ENCODE measurements at places on chromosomes 16 and 17.
A peak's percentile ranks its signal among the peaks of the same experiment; 100 is the strongest.

- DNase-seq: no peak
These were observed 15.9 kb downstream of the KPNB1 start for GRCh38 chr17:47665655-47666054.

DNA sequence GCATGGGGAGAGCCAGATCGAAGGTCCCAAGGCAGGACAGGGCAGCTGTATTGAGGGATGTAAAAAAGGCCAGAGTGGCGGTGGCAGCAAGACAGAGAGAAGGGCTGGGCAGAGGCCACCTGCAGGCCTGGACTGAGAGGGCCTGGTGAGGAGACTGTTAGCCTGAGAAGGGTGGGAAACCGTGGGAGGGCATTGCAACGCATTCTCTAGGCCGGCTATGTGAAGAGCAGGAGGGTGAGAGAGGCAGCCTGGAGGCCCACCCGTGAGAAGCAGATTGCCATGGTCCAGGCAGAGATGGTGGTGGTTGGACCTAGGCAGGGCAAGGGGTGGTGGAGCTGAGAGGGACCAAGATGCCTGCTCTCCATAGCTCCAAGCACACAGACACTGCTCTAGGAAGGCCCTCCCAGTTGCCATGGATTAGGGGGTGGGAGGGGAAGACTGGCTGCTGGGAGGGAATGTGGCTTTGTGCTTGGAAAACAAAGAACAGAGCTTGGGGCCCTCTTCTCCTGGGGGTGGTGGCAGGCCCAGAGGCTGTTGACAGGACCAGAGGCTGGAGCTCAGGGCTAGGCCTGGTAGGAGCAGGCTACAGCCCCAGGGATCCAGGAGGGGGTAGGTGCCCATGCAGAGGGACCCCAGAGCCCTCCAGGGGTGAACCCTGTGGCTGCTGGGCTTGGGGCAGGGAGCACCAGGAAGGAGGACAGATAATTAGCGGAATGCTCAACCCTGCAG lies 12.4 kb upstream of the TCAP start:
- DNase-seq: peak; percentile 87

DNA sequence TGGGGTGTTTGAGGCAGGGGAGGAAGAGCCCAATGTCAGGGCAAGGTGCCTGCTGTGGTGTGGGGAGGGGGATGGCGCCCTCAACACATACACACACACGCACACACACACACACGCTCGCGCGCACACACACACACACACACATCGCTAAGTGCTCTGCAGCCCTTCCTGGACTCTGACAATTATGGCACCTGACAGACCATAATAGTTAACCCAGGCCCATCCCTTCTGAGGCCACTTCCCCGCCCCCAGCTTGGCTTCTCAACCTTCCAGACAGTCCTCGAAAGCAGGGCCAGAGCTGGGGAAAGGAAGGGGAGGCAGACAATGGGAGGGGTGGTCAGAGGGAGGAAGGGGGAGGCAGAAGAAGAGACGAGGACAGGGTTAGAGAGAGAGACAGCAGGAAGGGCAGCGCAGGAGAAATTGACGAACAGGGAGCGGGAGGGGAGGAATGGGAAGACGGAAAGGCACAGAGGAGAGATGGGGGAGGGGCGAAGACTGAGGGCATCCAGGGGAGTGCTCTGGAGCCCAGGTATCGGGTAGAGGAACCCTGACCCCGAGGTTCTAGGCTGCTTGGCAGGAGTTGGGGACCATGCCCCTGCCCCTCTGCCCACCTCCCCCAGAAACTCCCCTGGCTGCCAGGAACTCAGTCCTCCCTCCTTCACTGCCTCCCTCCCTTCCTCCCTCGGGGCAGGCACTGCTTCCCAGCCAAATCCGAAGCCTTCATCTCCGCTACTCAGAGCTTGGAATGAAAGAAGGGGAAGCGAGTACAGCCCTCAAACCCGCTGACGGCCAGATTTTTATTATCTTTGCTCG lies 4.0 kb downstream of the SRCIN1 start:
- peak; percentile 80 for DNase-seq

DNA sequence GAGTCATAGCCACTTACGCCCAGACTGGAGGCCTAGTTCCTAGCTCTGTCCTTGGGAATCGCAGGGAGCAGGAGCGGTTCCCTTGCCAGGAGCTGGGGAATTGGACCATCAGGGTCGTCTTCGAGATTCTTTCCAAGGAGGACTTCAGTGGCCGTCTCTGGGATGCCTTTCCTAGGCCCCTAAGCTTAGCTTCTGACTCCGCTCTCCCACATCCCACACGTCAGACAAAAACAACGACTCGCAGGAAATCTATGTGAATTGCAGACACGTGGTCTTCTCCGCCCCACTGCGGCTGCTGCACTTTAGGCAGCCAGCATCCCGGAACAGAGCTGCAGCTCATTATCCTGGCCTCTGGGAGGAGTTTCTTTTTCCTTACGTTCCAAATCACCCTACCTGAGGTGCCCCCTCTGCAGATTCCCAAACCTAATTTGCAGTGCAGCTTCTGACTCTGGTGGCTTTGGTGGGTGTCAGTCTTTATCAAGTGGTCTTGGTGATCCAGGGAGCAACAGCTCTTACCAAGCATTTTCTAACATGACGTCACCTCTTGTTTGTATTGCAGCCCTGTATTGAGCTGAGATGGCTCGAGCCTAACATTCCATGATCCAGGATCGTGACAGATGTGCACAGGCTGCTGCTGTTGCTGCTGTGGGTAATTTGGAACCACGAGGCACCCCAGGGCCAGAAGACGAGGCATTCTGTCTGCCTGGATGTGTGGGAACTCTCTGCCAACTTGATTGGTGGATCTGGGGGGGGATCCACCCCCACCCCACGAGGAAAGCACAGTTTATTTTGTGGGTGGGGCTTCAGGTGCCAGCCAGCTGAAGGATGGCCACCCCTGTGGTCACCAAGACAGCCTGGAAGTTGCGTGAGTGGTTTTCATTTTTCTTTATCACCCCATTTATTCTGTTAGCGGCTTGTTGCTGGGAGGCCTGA lies 1.1 kb downstream of the KATNB1 start:
- DNase-seq: no peak

GRCh38 chr17:65163990-65164495 lies 26.9 kb downstream of the RGS9 start:
- no peak for DNase-seq

DNA sequence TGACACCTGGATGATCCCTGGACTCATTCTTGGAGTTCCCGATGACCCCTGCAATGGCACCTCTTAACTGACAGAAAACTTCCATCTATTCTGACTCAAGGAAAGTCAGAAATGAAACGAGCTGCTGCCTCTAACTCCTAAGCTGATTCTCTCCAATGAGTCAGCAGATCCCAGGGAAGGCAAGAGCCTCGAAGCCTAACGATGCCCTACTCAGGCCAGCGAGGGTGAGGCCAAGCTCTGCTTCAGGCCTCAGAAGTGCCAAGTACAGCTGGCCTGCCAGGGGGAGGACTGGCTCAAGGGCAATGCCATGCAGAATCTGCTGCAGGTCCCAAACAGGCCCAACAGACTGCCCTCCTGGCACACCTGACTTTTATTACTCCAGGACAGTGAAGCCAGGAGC lies 36.3 kb downstream of the PLXDC1 start:
- DNase-seq: no peak

DNA sequence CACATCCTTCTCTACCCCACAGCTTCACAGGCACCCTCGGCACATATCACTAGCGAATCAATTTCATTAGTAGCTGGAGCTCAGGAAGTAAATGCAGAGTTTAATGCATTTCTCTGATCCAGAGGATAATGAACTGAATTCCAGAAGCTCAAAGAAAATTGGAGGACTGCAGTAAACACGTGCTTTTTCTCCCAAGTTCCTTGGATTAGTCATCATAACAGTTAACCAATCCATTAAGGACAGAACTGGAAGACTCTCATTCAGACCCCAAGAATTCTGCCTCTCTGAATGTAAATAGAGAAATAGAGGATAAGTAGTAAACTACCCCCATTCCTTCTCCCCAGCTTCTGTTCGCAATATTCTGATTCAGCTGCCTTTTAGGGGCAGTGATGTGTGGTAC lies 40.7 kb downstream of the DUSP14 start:
- DNase-seq: no peak

DNA sequence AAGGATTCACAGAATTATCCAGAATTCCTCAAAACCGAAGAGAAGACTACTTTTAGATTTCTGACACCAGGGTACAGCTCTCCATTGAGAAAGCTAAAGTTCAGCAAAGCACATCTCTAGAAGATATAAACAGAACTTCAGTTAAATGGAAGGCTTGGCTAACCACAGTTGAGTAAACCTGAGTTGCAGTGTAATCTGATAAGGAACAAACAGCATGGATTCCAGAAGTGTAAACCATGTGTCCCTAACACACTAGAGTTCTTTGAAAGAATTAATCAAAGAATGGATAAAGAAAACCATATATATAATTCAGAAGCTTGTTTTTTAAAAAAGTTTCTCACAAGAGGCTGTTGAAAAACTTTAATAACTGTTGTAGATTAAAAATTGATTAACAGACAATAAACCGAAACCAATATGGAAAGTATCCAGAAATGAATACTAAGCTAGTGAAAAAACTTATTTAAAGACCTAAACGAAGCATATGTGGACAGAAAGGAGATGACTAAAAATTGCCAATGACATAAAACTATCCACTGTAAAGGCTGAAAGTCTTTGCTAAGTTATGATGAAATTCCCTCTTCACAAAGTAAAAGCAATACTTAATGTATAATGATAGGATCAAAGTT lies 4.3 kb downstream of the RNF43 start:
- DNase-seq: no peak

GRCh38 chr16:69626256-69626655 lies 60.5 kb downstream of the NFAT5 start:
- no peak for DNase-seq

- no peak for DNase-seq
These were observed 257 bp downstream of the SNAI3 start for GRCh38 chr16:88686062-88686438.

GRCh38 chr16:55836158-55836611 lies 3.3 kb upstream of the CES1 start:
- no peak for DNase-seq

DNA sequence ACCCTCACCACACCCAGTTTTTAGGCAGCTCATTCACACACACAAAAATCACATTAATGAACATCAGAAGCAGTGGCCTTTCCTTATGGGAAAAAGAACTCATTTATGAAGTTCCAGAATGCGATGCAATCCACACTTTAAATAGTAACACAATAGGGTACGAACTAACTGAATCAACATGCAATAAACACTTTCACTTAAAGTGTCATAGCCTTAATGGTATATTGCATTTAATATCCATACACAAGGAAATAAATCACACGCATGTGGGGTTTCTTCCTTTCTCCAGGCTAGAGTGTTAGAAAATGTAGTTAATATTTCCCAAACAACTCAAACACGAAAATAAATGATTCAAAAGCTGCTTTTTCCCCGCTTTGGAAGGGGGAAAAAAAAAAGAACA lies 19.7 kb downstream of the ADCY9 start:
- DNase-seq: no peak

DNA sequence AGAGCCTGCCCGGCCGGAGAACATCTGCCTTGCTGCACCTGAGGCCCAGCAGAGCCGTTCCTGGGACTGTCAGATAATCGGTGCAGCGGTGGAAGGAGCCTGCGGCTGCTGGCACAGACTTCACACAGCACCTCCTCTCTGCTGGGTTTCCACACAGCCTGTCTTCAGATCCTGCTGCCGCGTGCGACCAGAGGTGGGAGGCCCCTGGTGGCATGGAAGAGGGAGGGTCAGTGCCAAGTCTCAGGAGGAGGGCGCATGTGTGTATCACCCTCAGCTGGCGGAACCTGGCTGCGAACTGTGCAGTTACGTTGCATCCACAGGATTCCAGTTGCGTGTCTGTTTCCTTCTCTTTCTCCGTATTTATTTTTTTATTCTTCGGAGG lies 3.3 kb downstream of the CDK5R1 start:
- no peak for DNase-seq

- DNase-seq: no peak
These were observed 16.6 kb downstream of the SGSH start for GRCh38 chr17:80203471-80203963.

GRCh38 chr16:80518436-80518835 lies 22.4 kb upstream of the DYNLRB2 start:
- no peak for DNase-seq

- no peak for DNase-seq
These were observed 12.8 kb downstream of the ZNF174 start for GRCh38 chr16:3413730-3414379.

DNA sequence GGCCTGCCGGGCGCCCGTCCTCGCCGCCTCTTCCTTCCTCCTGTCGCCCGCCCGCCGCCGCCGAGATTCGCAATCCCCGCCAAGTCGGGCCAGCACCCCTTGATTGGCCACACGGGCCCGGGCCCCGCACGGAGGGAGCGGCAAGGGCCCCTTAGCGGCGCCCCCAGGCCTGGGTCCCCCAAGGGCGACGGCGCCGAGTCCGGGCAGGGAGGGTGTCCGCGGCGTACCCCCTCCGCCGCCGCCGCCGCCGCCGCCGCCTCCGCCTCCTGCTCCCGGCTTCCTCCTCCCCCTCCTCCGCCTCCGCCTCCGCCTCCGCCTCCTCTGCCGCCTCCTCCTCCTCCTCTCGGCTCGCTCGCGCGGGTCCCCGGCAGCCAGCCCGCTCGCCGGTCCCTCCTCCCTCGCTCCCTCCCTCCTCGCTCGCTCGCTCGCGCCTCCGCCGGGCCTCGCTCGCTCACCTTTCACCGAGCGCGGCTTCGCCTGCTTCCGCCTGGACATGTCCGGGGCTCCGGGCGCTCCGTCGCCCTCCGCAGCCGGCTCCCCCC lies 561 bp downstream of the ZNF423 start:
- DNase-seq: peak; percentile 93

DNA sequence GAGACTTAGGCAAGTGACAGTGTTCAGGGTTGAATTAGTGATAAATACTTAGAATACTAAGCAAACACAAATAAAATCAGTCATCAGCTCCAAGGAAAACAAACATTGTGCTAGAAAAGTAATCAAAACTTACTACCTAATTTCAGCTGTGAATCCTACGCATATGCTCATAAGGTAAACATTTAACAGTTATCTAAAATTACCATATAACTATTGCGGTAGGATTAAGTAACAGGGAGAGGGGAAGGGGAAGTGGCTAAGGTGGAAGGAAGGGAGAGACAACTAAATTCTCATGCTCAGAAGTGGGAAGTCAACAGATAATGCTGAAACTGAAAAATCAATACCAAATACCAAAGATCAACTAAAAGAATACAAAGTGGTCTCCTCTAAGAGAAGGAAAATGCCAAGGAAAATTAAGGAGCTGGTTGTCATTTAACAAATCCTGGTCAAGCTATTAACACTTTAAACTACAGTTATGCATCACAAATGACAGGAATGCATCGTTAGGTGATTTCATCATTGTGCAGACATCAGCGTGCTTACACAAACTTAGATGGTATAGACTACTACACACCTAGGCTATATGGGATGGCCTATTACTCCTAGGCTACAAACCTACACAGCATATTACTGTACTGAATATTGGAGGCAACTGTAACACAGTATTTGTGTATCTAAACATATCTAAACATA lies 20.0 kb downstream of the USP32 start:
- no peak for DNase-seq

Measured in ecto neural progenitor cell (in vitro differentiated cells).